ENCODE measurements at places on chromosomes 6 and 20.

DNA sequence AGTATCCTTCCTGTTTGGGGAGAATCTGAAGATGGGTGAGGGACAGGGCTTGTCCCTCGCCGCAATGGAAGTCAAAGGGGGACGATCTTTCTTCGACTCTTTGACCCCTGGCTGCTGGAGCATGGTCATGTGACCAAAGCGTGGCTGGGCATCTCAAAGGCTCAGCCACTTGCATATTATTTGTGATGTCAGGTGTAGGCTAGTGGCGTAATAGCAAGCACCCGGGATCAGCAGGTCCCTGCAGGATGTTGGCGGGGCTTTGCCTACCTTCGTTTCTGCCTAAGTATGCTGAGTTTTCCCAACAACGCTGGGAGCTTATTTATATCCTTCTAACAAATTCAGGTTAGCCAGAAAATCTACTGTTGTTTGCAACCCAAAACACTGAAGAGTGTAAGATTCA lies 50.3 kb upstream of the IL20RA start:
- DNase-seq, result no peak

- DNase-seq, result no peak
Measured at GRCh38 chr6:85556992-85557668, 36.5 kb downstream of the SNX14 start.

DNA sequence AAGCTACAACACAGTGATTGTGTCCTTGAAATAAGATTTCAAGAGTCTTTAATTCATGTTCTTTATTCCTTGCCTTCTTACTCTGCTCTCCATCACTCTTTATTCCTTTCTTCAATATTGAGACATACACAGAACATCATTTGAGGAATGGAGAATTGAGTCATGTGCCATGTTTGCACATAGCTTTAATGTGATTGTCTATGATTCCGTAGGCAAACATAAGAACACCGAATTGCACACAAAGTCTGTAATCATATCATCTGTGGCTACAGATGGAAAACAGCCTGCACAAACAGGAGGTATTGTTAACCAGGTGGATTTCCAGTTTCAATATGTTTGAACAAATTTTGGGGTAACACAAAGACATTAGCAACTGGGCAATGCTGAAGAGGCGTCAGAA lies 571.6 kb upstream of the GJE1 start:
- DNase-seq, result no peak

DNA sequence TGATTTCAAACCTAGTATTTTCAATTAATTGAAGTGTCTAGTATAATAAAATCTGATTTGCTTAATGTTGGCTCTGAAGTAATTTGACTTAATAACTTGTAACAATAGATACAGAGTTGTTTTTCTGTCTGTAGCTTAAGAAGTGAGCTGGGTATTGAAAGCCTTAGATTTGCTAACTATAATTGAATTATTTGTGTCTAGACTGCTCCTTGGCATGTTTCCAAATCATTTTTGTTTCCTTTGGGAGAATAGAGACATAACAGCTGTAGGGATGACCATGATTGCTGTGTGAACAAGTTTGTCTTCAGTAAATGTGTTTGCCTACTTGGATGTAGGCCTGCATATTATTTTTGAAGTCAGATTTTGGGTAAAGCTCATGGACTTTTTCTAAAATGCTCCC lies 115.4 kb downstream of the SCAF8 start:
- DNase-seq, result no peak

Data from activated naive CD4-positive, alpha-beta T cell treated with anti-CD3 and anti-CD28 coated beads, Interleukin-2, amount 50 U/mL, for 72 hours (primary cell).